Right renal pelvis (tissue), 4 donors: ENCODE measurements at places on chromosomes 1 and 21.

- DNase-seq: no peak
Measured at GRCh38 chr1:197526736-197527371, 248.4 kb downstream of the DENND1B start.

DNA sequence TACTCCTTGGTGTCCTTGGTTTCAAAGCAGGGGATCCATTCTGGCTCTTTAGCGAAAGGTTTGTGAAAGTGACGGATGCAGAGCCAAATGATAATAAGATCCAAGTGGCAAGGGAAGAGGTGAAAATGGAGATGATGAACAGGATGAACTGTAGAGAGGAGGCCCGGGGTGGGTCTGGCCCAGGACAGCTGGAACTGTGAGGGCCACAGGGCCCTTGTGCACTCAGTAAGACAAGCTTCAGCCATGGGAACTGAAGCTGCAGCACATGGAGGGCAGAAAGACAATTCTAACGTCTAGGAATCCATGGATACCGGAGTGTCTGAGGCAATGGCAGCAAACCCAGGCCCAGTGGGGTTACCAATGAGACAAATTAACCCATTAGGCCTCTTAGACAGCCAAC lies 4.8 kb downstream of the KCNA2 start:
- no peak for DNase-seq

GRCh38 chr1:58755468-58755872 lies 28.4 kb downstream of the JUN start:
- DNase-seq: no peak

GRCh38 chr1:31637915-31638673 lies 6.6 kb downstream of the PEF1 start:
- DNase-seq: no peak

DNA sequence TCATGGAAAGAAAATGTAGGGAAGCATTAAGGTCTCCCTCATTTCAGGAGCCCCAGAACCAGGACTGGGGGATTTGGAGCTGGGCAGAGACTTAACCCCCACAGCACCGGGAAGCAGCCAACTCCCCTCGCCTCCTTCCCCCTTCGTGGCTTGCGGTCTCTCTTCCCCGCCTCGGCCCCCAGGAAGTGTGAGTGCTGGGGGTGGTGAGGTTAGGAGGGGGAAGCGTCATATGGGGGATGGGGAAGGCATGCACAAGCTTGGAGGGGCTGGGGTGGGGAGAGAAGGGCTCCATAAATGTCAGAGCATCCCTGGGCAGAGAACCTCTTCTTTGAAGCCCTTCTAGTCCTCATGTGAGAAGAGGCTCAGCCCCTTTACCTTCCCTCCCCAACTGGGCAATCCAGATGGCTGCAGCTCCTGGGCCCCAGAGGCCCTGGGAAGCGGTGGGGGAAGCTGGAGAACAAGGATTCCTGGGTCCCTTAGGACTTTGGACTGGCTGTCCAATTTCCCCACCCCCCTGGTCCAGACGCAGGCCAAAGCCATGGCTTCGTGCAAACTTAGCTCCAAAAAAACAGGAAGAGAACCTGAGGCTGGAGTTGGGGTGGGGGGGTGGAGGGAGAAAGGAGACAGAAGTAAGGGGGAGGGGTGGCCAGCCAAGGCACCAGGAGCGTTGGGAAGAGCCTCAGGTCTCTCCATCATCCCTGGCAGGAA lies 7.8 kb downstream of the ZBTB7B start:
- no peak for DNase-seq

GRCh38 chr1:199404976-199405375 lies 622.5 kb upstream of the NR5A2 start:
- DNase-seq: no peak

DNA sequence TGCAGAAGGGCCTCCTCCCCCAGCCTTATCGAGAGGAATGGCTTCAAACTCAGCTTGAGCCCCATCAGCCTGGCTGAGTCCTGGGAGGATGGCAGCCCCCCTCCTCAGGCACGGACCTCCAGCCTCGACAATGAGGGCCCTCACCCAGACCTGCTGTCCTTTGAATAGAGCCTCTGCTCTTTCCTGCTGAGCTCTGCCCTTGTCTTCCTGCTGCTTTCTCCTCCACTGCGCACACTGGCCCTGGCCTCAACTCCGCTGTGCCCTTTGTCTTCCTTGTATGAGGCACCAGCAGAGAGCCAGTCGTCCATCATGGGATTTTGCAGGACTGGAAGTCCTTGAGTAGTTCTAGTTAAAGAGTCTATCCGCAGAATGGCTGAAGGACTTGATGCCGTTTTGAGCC lies 2.0 kb downstream of the C1orf226 start:
- no peak for DNase-seq

- no peak for DNase-seq
Measured at GRCh38 chr1:17393230-17393629, 21.2 kb downstream of the PADI6 start.

DNA sequence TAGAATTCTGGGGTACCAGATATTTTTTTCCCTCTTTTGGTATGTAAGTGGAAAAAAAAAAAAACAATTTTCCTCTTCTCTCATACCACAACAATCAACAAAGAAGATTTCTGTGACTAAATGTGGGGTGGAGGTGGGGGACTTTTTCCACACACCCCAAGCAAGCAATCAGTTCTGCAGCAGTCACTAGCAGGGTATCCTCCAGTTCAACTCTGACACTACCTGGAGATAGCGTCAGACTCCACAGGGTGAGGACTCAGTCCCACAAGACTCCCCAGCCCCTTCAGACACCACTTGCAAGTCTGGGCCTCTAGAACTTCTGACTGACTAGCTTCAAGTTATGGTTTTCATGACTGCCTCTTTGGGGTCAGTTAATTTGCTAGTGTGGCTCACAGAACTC lies 6.2 kb downstream of the DHX9 start:
- no peak for DNase-seq

DNA sequence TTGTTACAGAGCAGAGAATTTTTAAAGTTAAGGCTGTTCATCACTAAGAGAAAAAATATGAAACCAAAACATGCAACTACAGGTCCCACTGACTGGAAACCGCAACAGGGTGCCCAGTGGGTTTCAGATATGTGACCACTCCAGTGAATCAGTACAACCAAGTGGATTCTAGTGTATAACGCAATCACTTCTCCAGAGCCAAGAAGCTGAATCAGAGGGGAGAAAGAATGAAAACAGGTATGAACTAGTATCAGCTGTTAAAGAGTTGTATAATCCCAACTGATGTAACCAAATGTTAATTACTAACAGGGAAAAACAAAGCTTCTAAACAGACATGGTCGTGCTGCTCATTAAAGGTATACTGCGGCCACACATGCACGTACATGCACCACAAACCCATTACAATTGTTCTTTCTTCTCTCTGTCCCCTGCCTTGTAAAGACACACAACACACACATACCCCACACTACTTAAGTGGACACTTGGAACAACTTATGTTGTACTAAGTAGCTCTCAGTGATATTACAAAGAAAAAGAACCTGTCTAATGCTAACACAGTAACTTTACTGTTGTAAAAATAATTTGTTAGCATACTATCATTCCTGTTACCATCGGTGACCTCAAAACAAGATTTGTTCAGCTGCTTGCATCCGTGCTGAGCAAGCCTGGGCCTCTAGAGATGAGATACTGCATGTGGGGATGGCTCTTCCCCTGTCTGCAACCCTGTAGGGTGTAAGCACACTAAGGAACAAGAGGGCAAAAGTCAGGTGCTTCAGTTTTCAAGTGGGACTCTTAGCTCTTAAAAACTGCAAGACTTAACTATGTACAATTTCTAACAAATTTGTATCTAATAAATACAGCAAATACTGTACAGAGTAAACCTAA lies 74.2 kb downstream of the PTPN14 start:
- no peak for DNase-seq

DNA sequence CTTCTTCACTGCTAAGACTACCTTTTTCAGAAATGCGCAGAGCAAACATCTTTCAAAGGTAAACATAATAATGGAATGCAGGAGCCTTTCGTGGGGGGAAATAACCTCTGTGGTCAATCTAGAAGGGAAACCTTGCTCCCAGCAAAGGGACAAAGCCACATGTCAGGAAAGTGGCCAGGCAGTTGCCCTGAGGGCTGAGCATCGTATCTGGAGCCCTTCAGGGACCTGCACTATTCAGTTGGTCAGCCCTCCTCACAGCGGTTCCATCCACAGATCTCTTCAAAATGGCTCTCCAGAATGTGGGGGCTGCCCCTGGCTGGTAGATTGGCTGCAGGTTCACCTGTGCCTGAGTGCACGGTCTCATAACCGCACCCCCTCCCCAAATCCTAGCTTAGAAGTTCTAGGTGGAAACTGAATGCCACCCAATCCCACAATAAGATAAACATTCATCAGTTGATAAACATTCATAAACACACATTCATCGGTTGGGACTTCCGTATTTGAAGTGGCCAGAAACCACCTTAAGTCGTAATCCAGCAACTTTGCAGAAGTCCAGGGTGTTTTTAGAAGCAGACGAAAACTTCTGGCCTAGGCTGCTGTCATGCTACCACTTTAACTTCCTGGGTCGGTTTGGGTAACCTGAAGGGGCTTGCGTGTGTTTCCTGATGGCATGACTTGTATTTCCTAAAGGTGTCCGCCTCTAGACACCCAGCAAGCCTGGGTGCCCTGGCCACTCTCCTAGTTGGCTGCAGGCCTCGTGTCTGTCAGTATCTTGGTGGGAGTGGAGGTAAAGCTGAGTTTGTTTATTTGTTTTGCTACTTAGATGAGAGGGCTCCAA lies 50.5 kb downstream of the RASSF5 start:
- DNase-seq: no peak

DNA sequence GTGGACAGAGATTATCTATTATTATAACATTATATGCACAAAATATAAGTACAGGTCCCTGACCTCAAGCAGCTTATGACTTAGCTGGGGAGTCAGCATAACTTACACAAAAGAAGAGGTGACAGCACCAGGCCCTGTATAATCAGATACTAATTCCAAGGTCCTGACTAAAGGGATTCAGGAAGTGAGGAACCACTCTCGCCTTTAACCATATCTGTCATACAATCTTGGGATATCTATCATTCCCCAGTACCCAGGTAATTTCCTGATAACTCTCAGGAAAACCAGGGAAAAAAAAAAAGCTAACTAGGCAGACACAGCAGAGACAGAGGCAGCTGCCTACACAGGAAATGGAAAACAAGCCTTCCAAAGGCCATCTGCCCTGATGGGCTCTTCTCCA lies 78.5 kb upstream of the CAMK1G start:
- no peak for DNase-seq

DNA sequence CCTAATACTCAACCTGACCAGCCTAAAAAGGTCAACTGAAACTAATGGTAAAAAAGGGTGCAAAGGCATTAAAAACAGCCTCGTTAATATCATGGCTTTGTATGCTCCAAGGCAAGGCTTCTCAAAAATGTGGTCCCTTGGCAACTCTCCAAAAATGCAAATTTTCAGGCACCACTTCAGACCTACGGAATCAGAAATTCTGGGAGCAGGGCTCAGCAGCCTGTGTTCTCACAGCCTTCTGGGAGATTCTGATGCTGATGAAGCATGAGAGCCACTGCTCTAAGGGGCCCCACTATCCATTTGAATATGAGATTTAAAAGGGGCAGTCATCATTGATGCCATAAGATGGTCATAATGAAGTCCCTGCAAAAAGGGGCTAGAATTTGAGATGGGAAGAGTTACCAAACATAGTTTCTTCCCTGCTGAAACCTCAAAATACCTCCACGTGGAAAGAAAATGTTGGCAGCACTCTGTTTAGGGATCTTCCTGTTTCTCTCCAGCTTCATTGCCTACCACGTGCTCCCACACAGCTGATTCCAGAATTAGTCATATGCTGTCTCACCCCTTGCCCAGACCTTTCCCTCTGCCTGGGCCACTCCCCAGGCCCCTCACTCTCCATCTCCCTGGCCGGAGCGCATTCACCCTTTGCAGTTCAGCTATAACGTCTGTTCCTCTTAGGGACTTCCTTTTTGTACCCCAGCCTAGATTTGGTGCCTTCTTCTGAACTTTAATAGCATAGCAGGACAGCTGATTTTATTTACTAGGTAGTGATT lies 46.7 kb downstream of the PHC2 start:
- no peak for DNase-seq

GRCh38 chr1:151728151-151729054 lies 7.1 kb downstream of the RIIAD1 start:
- no peak for DNase-seq

DNA sequence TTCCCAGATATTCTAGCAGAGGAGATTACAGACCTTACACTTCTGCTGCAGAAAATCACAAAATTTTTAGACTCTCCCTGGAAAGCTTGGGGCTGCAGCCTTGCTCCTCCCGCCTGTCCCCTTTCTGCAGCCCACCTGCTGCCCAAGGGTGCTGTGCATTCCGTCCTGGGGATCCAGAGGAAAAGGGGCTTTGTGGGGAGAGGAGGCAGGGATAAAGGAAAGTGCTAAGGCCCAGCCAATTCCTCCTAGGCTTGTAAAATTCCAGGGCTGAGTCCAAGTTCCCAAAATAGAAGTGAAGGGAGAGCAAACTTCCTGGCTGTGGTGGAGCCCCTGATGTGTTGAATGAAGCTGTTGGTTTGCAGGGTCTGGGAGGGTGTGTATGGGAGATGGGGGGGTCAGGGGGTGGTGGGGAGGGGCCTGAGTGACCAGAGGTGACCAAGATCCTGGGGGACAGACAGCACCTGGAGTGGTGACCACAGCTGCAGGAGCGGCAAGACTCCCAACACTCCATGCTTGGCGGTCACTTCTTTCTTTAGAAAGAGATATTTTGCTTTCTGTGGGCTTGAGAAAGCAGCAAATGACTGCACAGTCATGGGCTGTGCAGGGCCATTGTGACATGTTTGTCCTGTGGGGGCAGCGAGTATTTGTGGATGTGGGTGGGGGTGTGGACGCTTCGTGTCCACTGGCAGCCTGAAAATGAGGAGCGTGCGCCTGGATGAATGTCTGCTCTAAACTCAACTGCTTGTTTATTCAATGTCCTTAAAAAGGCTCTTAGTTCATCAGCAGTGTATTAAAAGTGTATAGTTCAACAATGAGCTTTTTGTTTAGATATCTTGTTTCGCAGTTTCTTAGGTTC lies 68.4 kb downstream of the TLR5 start:
- DNase-seq: no peak

GRCh38 chr1:209587789-209588188 lies 4.3 kb downstream of the CAMK1G start:
- DNase-seq: no peak

- no peak for DNase-seq
Measured at GRCh38 chr1:224502459-224503160, 68.0 kb upstream of the WDR26 start.

- no peak for DNase-seq
Measured at GRCh38 chr21:43208561-43209332, 39.9 kb downstream of the CRYAA start.

GRCh38 chr1:30731806-30732276 lies 8.5 kb upstream of the MATN1 start:
- DNase-seq: no peak

- no peak for DNase-seq
Measured at GRCh38 chr1:58749646-58750045, 34.2 kb downstream of the JUN start.

DNA sequence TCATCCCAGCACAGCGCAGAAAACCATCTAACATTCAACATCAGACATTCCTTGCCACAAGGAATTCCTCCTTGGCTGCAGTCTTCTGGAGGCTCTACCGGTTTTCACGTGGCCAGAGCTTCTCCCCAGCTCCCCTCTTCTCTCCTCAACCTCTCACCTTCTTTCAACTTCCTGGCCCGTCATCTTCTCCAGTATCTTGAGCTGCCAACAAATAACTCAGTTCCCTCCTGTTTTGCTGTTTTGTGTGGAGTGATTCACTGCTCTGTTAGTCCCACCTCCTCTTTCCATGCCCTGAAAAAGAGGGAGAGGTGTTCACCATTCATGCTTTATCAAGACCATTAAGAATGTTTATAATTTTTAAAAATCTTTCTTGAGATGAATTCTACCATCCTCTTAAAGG lies 32.6 kb downstream of the PIGM start:
- no peak for DNase-seq
